Stimulated activated CD8-positive, alpha-beta memory T cell treated with anti-CD3 and anti-CD28 coated beads, Interleukin-4, amount 100 ng/mL, for 24 hours (primary cell): ENCODE measurements at places on chromosomes 7 and 10.

- no peak for DNase-seq
These were observed 34.0 kb upstream of the TMEM273 start for GRCh38 chr10:49222170-49222569.

DNA sequence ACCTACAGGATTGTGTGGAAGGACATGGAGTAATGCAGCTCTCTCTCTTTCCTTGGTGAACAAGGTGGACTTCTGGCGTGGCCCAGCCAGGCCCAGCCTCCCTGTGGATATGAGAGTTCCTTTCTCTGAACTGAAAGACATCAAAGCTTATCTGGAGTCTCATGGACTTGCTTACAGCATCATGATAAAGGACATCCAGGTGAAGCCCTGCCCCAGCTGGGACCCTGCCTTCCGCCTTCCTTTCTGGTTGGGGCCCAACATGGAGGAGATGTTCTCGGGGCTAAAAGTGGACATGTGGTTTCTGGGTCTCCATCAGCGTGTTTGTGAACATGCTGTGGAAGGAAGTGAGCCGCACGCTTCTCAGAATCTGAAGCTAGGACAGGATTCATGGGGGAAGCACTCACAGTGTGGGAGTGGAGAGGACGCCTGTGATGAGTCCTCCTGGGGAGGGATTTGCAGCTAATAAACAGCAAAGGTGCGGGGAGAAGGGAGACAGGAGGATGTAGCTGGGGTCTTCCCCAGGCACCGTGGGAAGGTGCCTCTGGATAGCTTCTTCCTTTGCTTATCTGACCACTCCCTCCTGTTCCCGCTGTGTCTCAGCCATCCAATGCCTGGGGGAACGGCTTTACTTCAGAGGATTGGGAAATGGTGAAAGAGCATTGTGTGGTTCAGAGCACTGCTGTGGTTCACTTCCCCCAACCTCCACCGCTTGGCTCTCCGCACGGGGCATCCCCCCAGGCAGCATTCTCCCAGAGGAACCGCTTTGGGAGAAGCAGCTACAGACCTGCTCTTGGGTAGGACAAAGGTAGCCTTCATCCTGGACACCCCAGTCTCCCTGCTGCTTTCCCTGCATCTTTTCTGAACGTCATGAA lies 5.5 kb downstream of the CPA5 start:
- DNase-seq, result no peak

DNA sequence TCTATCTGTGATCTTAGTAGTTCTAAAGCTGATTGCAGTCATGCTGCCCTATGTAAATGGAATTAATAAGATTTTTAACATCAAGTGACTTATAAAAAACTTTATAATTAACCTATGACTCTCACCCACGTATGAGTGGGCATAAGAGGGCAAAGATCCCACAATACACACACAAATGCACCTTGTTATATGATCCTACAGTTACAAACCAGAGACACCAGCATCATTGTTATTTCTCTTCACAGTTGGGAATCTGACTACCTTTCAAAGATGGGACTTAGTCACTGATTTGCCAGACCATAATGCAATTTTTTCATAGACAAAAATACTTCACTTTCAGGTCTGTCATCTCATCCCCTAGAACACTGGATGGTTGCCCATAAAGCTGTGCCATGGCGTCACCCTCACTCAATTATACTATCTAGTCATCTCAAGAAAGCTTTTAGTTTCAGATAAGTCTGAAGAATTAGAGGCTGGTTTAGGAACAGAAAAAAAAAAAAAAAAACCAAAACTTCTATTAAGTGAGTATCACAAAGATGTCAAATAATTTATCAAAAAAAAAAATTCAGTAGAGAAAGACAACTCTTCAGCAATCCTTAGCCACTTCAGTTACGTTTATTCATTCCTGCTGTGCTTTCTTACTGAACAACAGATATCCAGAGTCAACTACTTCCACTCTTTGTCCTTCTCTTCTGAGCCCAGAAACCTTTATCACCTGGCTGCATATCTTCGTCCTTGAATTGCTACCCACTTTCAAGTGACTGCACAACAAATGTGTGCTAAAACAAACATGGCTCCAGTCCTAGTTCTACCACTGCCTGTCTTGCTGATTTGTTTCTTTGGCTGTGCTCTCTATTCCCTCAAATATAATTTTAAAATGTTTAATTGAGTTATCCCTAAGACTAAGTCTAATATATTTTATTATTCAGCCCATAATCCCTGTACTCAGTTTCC lies 175.0 kb upstream of the CHRM2 start:
- DNase-seq, result no peak

DNA sequence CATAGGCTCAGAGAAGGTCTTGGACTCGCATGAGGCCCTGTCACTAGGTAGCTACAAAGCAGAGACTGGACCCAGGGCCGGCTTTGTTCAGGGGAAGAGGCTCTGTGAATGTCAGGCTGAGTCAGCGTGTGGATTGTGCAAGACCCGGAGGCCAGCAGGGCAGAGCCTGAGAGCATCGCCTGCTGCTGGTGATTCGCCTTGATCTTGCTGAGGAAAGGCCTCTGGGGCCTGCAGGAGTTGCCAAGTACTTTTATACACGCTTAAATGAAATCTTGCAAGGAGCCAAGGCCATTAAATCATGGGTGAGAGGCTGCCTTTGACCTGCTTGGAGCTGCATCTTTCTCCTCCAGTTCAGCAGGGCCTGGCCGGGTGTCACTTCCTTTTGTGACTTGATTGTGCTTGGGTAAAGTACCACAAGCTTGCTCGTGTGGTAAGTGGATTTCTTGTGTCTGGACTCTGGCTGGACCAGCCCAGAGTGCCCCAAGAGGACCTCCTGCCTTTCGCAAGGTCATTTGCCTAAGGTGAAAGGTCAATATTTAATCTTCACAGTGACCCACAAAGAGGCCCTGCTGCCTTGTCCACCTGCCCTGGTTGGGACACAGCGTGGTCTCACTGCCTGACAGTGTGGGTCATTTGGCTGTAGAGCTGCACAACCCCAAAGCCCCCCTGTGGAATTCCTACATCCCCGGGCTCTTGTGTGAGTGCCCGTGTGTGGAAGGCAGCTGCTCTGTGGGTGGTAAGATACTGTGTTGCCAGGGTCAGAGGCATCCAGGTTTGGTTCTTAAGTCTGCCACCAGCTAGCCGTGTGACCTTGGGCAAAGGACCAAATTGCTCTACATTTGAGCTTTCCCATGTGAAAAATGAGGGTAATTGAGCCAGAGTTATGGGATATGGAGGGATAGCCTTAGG lies 38.6 kb upstream of the SH2D4B start:
- DNase-seq, result peak; percentile 52

DNA sequence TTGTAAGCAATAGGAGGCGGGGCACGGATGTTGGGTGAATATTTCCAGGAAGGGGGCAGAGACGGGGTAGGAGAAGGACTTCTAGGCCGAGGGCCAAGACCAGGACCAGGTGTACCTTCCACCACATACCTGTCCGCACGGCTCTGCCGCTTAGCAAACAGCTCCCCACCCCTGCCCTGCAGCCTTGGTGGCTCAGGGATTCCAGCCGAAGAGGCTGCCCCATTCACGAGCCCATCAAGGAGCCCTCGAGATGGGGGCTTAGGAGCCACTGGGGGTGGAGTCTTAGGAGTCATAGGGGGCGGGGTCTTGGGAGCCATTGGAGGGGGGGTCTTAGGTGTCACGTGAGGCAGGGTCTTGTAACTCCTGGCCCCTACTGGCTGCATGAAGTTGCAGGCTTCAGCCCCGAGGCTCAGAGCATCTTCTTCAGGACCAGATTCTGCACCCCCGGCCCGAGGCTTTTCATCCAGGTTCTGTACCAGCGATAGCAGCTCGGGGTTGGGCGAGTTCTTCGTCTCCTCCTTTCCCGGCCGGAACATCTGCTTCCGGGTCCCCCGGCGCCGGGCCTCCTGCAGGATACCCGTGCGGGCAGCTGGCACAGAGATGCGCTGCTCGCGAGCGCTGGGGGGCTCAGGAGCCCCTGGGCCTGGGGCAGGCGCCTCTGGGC lies 6.1 kb upstream of the MYOZ1 start:
- no peak for DNase-seq

DNA sequence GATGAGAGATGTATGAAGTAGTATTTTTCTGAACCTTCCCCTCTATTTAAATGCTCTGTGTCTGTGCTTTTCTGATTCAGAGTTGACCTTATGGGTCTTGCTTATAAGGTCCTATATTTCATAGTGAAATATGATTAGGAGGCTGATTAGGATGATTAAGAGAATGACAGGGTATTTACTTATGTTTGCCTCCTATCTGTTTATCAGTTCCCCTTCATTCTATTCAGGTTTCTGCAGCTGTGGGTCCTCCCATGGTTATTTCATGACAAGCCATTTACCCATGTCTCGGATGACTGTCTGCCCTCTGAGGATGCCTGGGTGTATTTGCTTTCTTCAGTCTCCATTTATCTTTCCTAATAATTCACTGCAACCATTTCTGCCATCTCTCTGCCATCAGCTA lies 16.9 kb downstream of the RPA3 start:
- DNase-seq, result no peak
